Activated T-cell treated with anti-CD3 and anti-CD28 coated beads, Interleukin-2, amount 50 U/mL, for 72 hours (primary cell): ENCODE measurements at places on chromosomes 12 and 14.

DNA sequence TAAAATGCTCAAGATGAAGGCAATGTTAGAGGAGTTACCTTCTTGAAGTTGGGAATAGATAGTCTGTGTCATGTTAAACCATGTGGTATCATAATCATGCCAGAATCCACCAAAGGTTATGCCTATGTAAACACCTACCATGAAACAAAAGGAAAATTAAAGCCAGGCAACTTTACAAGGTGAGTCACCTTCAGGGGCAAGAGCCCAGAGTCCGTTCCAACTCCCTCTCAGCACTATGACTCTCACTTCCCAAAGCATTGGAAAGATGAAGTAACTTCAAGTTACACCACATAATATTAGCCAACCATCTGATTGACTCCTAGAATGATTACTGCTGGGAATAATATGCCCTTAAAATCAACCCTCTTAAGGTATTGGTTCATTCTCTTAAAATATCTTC lies 38.5 kb downstream of the CATSPERB start:
- DNase-seq = no peak

GRCh38 chr12:10142976-10143589 lies 13.1 kb upstream of the CLEC7A start:
- no peak for DNase-seq

DNA sequence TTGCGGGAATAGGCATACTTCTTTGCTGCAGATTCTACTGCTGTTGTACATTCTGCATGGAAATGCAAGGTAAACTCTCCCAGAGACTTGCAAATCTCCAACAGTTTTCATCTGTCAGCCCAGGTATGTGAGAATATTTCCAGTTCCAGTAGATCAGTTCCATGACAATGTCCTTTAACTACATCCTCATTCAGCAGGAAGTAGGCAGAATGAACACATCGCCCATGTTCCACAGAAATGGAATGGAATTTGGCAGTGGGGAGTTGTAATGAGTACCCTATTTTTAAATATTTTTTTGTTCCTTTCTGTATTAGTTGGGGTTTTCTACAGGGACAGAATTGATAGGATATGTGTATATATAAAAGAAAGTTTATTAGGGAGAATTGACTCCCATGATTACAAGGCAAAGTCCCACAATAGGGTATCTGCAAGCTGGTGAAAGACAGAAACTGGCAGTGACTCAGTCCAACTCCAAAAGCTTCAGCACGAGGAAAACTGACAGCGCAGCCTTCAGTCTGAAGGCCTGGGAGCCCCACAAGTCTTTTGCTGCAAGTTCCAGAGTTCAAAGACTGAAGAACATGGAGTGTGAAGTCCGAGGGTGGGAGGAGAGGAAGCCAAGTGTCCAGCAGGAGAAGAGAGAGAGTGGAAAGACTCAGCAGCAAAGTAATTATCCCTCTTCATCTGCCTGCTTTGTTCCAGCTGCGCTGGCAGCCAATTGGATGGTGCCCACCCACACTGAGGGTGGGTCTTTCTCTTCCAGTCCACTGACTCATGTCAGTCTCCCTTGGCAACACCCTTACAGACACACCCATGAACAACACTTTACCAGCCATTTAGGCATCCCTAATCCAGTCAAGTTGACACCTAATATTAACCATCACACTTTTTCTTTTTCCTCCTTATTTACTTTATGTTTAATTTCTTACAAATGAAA lies 110.4 kb upstream of the SCAF11 start:
- DNase-seq = no peak

DNA sequence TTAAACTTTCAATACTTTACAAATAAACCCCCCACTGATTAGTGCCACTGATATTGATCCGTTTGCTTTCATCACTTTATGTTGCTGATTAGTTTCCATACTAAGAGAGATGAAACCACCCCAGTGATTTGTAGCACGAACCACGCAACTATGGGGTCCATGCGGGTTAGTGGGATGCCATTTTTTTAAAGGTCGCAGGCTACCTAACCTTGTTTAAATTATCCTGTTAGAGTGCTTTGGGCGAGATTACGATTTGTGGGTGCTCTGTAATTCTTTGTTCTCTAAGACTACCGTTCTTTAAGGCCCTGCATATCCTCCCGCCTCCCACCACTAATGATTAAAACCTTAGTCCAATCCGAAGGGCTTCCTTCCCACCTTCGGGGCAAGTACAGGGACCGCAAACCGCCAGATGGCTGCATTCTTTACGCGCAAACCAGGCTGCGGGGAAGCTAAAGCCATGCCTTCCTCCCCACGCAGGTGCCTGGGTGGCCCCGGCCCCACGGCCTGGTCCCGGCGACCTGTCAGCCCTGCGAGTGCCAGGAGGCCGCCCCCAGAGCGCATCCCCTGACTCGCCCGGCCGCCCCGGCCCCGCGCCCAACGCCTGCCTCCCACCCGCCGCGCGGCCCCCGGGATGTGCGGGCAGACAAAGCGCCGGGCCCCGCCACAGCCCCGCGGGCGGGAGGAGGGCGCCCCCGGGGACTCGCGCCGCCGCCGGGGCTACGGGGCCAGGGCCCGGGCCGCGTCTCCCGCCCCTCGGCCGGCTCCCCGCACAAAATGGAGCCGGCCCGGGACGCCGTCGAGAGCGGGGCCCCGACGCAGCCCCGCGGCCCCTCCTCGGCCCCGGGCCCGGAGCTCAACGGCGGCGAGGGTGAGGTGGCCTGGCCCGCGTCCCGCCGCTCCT lies 759 bp downstream of the NFYB start:
- DNase-seq = peak; percentile 57

DNA sequence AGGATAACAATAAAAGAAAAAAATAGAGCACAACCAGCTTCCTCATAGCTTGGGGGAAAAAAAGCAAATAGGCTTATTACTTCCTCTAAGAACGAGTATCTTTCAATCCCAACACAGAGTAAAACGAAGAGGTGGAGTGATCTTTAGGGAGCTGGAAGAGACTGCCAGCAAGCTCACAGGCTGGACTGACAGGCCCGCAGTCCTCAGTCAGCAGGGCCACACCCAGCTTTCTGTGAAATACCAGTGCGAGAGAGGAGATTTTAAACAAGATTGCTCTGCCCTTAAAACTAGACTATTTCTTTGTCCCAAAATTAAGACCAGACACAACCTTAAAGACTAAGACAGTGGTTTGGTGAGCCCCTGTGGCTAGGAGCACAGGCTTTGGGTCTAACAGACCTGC lies 32.9 kb downstream of the SETD3 start:
- no peak for DNase-seq
